ENCODE measurements at places on chromosomes 7 and 10.
A peak's percentile ranks its signal among the peaks of the same experiment; 100 is the strongest.

DNA sequence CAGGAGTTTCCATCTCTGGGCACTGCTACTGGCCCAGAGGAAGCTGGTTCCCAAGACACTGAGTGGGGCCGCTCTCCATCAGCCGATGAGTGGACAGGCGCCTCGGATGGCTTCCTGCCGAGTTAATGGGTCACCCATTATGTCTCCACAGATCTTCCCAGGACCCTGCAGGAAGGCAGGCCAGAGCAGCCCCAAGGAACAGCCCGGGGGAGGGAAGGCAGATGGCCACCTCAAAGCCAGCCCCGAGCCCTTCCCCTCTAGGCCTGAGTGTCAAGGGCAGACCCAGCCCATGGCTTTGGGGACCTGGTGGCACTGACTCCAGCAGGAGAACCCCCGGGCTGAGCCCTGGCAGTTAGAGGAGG is 3.4 kb upstream of the LFNG start:
- no peak for ATAC-seq

- no peak for ATAC-seq
These were observed 52.9 kb upstream of the NEBL start for GRCh38 chr10:20949967-20950366.

DNA sequence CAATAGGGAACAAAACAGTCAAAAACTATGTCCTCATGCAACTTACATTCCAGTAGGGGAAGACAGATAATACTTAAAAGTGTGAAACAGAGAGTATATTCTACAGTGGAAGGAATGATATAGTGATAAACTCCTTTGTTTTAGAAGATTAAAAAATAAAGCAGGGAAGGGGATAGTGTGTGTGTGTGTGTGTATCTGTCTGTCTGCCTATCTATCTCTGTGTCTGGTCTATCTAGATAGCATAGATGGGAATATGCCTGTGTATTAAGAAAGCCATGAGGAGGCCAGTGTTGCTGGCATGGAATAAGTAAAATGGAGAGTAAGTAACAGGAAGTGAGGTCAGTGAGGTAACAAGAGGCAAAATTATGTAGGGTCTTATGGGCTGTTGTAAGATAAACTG is 42.2 kb downstream of the EXOC6 start:
- ATAC-seq = no peak

GRCh38 chr7:105838627-105839231 is 37.7 kb downstream of the ATXN7L1 start:
- ATAC-seq = peak; percentile 64

DNA sequence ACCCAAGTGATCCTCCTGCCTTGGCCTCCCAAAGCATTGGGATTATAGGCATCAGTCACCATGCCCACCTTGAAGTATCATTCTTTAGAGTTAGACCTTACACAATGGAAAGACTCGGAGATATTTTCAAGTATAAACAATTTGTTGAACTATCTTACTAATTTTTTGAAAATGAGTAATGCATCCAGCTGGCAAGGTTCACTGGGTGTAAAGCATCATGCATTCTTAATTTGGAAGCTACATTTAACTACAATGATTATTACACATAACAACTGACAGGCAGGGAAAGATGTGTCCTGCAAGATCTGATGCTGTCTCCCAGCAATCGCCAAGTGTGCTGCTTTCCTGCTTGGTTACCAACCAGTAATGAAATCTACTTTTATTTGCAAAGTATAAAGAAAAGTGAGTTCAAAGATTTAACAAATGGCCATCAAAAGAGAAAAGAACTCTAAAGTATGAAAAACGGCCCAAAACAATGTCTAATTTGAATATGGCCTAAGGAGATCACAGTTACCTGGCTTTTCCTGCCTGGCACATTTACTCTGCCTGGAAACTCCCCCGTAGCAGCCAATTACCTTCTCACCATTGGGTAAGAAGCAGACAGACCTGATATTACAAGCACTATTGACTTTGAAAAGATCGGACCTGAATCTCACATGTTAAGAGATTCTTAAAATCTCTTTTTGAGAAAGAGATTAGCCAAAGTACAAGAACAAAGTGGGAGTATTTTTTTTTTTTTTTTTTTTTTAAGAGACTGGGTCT is 59.3 kb upstream of the NMT2 start:
- ATAC-seq = no peak

DNA sequence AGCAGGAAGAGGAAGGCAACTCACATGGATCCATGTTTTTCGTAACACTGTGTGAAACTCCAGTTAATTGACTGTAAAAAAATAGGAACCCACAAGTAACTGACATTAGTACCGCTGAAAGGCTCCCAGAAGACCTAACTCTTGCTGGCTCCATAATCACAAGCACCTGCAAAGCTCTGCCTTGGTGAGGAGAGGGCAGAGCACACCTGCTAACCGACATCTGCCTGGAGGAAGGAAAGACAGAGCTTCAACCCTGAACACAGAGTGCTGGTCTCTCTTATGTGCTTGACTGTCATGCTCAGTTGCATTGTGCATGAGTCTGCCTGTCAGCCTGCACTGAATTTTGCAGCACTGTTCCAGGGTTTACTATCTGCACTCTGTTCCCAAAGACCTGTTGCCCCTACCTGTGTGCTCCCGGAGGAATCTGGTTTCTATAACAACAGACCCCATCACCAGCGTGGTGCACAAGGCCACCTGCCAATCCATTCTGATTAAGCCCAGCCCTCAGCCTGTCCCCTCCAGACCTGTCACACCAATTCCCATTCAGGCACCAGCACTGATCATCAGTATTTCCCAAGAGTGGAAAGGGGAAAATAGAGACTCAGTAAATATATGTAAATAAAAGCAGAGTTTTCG is 63.1 kb upstream of the ANKRD1 start:
- ATAC-seq = no peak

Measured in SK-N-SH treated with all-trans-retinoic acid at 6 μM for 48 hours (cell line).